NCI-H1092 (cell line): ENCODE measurements at places on chromosomes 12 and 14.
A peak's percentile ranks its signal among the peaks of the same experiment; 100 is the strongest.

DNA sequence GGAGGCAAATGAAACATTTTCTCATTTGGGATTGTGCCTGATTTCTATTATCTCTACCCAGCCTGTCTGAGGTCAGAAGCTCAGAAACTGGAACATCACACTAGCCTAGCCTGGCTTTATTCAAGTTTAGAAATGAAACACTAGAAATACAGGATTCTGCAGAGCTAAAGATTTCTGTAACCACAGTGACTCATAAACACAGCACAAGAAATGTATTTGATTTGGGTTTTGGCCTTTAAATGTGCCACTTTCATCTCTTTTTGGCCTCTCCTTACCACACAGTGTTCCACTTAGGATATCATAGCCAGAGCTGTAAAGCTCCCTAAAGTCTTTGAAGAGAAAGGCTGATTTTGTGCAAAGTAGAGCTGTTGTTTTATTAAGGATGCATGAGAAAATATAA, 307.5 kb downstream of the EMP1 start:
- no peak for DNase-seq

DNA sequence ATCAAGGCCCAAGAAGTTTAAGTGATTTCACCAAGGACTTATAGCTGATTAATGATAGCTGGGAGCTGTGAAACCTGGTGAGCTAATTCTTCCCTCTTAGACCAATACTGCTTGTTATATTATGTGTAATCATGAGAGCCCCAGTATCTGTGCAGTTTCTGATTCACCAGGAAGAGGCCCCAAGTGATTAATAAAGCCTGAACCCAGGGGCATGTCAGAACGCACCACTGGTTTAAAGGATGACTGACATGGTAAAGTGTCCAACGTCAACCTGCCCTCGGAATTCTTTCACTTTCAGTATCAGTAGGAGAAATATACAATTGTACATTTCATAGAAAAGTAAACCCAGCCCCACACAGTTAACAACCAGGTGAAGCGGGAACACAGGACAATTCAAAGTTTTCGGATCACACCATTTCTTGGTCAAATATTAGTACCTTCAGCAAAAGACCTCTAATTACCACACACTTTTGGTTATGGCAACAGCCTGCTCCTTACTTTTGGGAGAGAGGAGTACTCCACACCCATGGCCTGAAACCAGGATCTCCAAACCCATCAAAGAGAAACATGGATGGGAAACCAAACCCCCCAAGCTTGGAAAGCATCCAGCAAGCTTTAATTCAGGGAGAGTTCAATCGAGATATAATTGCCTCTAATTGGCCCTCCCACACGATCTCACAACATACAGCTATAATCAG, 28.5 kb downstream of the TMCC3 start:
- DNase-seq = no peak

DNA sequence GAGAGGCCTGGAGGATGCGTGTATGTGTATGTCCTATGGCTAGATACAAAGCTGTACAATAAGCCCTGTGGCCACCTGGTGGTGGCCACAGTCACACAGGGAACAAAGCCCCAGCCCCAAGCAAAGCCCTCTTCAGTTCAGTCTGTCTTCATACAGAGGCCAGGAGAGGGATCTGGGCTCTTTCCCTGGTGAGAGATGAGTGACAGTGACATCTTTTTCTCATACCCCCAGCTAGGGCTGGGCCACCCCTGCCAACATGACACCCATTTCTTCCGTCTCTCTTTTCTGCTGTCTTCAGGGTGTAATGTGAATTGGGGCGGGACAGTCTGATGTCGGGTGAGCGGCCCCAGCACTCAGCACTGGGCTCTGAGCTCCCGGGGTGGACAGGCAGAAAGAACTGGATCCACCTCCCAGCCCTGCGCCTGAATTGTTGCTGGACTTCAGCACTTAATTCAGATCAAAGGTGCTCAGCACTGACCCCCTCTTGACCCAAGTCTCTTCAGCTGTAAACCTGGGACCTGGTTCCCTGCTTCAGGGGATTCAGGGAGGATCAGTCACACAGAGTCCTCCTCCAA, 59.8 kb downstream of the SERPINA3 start:
- DNase-seq = no peak

DNA sequence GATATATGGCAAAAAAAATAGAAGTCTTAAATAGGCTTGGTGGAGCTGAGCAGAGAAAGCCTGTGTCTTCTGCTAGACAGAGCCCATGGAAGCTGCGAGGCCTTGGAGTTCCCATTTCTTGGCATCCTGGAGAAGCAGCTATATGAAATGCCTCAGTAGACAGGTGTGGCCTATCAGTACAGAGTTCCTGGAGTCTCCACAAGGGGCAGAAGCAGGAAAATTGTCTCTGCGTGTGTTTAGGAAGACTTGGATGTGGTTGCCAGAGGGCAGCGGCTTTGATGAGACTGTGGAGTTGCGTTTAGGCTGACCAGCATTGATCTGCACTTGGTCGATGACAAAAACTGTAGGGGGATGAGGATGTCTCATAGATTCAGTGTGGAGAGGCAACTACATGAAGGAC, 334.5 kb upstream of the SEL1L start:
- no peak for DNase-seq

DNA sequence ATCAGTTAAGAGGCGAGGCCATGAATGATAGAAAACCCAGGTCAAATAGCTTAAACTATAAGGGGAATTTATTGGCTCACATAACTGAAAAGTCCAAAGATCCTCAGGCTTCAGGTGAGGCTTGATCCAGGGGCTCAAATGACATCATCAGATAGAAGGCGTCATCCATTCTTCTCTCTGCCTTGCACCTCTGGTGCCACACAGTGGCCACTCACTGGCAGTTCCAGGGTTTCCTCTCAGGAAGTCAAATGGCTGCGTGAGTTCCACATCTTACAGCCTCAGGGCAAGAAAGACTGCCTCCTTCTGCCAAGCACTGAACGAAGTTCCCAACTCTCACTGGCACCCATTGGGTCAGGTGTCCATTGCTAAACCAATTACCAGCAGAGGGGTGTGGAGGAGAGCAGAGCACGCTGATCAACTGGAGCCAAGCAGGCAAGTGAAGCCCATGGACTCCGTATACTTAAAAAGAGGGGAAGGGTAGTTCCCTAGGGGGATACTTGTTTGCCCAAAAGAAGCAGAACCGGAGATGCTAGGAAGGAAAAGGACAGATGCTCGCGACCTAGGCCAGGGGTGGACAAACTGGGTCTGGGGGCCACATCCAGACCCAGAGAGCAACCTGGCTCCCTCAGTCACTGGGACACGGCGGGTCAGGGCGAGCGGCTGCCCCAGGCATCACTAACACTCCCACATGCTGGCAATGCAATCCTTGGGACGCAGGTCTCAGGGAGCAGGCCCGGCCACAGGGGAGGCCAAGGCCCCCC, 69.3 kb downstream of the SERPINA3 start:
- no peak for DNase-seq

DNA sequence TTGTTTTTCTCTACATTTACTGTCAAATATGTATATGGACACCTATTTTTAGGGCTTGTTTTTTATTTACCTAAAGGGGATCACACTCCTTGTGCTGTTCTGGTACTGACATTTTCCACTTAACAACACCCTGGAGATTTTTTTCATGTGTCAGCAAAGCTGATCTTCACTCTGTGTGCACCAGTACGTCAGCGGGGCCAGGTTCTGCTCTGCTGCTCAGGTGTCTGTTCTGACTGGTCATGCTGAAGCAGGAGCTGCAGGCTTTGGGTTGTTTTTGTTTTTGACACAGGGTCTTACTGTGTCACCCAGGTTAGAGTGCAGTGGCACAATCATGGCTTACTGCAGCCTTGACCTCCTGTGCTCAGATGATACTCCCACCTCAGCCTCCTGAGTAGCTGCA, 81.9 kb upstream of the CCND2 start:
- no peak for DNase-seq

DNA sequence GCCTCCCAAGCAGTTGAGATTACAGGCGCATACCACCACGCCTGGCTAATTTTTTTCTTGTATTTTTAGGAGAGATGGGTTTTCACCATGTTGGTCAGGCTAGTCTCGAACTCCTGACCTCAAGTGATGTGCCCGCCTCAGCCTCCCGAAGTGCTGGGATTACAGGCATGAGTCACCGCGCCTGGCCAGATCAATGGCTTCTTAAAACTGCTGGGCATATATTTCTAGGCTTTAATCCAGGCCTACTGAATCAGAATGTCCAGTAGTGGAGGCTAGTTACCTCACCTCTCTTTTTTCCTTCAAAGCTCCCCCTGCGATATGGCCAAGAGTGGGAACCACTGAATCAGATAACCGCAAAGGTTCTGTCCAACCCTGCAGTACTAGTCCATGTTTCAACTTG, 17.1 kb downstream of the POU6F1 start:
- no peak for DNase-seq

- no peak for DNase-seq
Observed at GRCh38 chr14:51071857-51072256, 23.0 kb downstream of the TRIM9 start.

DNA sequence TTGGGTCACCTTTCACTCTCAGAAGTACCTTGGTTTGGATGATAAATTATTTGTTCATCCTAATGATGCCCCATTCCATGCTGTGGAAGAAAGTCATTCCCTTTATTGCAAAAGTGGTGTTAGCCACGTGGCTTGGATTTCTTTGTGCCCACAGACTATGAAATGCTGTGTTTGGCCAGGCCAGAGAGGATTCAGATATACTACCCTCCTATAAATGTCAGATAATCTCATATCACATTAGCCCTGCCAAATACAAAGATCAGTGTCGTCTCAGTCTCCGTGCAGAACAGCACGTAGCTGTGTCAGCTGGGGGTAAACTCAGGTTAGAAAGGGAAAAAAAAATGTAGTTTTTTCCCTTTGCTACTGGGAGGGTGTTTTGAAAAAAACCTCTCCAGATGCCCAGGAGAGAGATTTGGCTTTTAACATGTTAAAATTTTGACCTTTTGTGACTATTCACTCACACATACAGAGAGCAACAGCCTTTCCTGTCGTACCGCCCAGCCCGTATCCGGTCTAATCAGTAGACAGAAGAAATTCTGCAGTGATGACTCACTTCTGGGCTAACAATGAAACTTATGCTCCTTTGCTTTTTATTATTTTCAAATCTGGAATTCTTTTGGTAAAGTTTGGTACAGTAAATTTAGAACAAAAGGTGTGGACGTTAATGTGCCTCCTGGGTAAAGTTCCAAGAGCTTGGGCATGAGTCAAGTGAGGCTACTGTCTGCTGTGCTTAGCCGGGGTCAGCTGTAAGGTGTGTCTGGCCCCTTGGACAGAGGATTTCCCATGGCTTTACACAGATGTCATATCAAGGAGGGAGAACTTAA, 8.5 kb upstream of the PTPRB start:
- no peak for DNase-seq

GRCh38 chr12:116043659-116044535, 233.6 kb downstream of the MED13L start:
- DNase-seq = no peak

DNA sequence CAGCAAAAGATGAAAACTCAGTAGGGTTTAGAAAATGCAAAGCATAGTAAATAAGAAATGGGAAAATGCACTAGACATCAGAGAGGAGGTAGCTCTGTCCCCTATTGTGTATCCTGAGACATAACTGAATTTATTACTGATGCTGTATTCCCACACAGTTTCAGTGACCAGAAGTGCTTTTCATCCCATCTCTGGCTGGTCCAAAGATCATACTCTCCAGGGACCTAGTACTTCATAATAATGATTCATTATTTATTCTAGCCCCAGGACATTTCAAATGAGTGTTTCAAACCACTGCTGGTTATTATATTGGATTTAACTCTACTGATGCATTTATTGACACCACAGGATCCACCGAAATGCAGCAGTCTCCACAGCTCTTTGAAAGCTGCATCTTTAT, 163.3 kb downstream of the PAWR start:
- no peak for DNase-seq

DNA sequence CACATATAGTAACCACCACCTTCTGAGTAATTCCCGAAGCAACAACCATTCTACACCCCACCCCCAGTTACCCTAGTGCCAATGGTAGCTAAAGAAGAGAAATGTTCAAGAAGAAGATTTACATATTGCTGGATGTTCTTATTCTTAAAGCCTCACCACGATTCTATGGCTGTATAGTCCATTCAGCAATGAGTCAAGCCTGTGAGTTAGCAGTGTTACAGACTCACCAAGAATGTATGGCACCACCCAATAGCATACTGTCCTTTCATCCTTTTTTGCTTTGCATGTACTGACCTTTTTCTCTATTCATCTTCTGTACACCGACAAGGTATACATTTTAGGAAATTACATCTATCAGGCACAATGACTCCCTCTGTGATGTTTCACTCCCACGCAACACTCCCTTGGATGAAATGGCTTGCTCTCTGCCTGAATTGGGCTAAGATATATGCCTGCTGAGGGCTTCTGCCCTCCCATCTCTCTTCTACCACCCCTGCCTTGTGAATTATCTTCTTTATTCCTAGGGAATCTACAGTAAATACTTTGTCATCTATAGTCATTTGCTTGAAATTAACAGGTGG, 945.8 kb downstream of the DIO2 start:
- no peak for DNase-seq

DNA sequence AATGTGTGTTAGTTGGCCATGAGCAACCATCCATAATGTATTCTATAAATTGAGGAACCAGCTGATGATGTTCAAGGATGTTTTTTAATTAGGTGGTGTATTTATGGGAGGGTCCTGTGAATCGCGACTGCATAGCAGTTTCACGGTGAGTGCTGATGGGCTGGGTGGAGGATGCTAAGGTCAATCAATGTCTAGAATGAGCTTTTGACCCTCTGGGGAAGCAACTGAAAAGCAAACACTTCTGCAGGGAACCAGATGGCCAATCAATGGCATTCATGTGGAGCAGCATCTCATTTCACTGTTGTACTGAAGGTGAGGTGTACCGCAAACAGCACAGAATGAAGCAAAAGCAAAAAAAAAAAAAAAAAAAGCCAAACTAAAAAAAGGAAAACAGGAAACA, 676.1 kb upstream of the TMEM132C start:
- DNase-seq = peak; percentile 42

DNA sequence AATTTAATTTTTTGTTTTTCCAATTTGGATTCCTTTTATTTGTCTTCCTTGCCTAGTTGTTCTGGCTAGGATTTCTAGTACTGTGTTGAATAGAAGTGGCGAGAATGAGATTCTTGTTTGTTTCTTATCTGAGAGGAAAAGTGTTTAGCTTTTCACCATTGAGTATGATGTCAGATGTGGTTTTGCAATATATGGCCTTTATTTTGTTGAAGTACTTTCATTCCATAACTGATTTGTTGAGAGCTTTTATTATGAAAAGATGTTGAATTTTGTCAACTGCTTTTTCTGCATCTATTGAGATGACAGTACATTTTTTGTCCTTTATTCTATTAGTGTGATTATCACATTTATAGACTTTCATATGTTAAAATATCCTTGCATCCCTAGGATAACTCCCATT, 462.0 kb downstream of the CCDC91 start:
- DNase-seq = no peak

GRCh38 chr12:63766498-63766897, 13.2 kb upstream of the RXYLT1 start:
- no peak for DNase-seq

GRCh38 chr12:132669166-132669879, 17.8 kb downstream of the POLE start:
- DNase-seq = no peak
